Activated CD8-positive, alpha-beta memory T cell treated with anti-CD3 and anti-CD28 coated beads for 1 hour (primary cell): ENCODE measurements at places on chromosomes 3 and 15.

DNA sequence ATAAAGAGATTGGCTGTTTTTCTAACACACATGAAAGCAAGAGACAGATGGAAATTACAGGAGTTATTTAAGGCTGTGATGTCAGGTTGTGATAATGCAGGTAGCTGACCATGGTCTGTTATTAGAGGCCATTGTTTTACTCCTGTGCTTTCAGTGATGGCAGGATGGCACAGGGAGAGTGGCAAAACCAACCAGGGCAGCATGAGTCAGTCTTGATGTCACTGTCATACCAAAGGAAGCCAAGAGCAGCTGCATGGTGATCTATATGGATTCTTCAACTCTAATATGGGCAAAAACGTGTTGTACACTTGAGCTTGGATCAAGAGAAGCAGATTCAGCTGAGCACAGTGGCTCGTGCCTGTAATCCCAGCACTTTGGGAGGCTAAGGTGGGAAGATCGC, 91.8 kb upstream of the LMOD3 start:
- no peak for DNase-seq

DNA sequence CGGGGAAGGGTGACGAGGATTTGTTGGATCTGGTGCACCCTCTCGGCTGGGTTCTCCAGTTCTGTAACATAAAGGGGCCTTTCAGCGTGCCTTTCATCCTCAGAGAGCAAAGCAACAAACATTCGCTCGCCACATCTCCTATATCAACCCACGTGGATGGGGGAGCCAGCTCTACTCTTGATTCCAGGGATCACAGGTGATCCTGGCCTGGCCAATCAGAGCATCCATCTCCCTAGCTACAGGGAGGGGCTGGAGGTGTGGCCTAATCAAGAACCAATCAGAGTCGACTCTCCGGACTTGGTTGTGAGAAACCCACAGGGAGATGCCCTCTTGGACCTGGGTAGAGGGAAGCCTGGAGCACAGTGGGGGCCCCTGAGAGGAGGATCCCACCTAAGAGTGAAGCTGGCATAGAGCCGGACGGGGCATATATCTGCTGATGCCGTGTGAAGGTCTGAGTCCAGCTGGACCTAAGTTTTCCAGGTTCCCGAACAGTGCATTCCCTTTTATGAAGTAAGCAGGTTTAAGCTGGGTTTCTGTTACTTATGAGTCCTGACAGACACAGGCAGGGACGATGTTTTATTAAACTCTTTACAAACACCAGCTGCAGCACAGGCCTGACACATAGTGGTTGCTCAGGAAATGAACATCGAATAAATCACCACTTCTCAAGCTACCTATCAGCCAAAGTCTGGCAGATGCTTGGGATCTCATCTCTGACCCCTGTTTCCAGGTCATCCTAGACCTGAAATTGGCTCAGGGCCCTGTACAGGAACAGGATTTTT, 50.7 kb upstream of the RAD18 start:
- DNase-seq: no peak

GRCh38 chr15:55916666-55917409, 76.6 kb downstream of the NEDD4 start:
- no peak for DNase-seq

GRCh38 chr3:46619845-46620778, 7.8 kb downstream of the FAM240A start:
- DNase-seq: no peak

DNA sequence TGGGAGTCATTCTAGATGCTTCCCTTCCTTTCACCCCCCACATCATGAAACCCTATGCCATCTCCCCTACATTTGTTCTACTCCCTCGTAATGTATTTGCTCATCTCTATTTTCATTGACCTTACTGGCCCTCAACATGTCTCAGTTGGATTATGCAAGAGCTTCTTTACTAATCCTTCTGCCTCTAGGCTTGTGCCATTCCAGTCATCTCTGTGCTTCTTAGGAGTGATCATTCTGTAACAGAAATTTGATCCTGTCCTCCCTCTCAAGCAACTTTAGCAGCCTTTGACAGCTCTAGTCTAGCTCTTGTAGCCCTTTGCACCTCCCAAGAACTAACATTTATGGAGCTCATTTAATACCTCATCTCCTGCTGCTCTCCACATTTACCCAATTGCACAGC, 64.7 kb downstream of the ISL2 start:
- DNase-seq: no peak

- DNase-seq: peak; percentile 2
These were observed 752 bp downstream of the CEP63 start for GRCh38 chr3:134486577-134487041.

DNA sequence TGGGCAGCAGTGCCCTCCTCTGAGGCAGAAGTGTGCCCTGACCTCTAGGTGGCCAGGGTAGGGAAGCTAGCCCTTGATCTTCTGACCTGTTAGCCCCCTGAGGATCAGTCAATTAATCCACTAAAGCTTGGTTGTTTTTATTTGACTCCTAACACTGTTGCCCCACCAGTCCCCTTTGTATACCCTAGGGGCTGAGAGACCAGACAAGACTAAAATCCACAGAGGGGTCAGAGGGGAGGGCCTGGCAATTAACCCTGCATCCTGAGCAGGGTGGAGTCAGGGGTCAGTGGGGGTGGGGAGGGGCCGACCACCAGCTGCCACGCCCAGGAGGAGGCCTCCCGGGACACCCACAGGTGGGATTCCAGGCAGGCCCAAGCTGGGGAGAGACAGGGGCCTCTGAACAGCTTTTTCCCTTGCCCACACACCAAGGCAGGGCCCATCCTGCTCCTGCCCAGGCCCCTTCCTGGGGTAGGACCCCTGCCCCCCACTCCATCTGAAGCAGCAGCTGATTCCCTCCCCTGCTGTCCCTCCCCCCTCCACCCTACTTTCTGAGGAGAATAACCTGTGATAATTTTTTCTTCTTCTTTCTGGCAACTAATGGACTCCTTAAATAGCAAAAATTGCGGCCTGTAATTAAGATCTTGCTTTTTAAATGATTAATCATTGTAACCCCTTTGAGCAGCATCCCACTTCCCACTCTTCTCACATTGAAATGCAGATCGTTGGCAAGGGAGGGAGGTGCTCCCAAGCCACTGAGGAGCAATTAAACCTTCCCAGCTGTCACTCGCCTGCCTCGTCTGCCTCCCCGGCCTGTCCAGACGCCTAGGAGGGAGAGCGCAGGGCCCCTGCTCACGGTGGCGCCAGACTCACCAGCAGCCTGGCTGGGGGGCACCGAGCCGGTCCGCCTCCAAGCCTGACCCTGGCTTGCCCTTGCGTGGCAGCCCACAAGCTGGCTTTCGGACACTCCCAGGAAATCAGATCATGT, 51.9 kb downstream of the RHCG start:
- DNase-seq: no peak

GRCh38 chr15:88274553-88275460, 18.3 kb upstream of the NTRK3 start:
- DNase-seq: no peak

DNA sequence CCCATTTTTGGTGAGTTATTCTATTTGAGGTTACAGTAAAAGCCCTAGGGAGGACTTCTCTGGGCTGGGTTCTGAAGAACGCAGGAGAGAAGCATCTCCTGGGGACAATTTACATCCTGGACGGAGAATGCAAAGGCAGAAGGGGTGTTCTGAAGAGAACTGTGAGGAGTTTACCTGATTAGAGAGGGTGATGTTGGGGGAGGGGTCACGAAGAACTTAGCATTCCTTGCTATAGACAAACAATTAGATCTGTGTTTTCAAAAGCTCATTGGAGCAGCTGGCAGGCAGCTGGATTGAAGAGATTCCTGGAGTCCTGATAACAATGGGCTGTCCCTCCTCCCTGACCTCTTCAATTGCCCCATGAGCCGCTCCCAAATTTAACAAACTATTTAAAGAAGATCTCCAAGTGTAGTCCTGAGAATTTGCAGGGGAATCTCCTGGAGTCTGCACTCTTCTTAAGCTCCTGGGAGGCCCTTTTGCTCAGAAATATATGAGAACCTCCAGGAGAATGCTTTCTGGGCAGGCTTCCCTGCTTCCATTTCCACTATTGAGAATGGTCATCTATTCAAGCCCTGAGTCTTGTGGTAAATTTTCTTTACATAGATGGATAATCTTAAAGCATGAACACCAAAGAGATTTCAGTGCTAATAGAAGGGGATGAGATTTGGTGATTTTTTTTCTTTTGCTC, 55.3 kb downstream of the ARHGAP31 start:
- DNase-seq: no peak

GRCh38 chr3:170436697-170437096, 18.0 kb downstream of the CLDN11 start:
- DNase-seq: no peak

GRCh38 chr3:161409069-161409468, 37.8 kb upstream of the SPTSSB start:
- DNase-seq: peak; percentile 1

GRCh38 chr3:145942052-145942451, 218.9 kb downstream of the PLOD2 start:
- DNase-seq: no peak

- DNase-seq: no peak
These were observed 402.1 kb downstream of the CADM2 start for GRCh38 chr3:85360742-85361387.

- no peak for DNase-seq
These were observed 39.1 kb upstream of the OSBPL11 start for GRCh38 chr3:125634336-125634950.

DNA sequence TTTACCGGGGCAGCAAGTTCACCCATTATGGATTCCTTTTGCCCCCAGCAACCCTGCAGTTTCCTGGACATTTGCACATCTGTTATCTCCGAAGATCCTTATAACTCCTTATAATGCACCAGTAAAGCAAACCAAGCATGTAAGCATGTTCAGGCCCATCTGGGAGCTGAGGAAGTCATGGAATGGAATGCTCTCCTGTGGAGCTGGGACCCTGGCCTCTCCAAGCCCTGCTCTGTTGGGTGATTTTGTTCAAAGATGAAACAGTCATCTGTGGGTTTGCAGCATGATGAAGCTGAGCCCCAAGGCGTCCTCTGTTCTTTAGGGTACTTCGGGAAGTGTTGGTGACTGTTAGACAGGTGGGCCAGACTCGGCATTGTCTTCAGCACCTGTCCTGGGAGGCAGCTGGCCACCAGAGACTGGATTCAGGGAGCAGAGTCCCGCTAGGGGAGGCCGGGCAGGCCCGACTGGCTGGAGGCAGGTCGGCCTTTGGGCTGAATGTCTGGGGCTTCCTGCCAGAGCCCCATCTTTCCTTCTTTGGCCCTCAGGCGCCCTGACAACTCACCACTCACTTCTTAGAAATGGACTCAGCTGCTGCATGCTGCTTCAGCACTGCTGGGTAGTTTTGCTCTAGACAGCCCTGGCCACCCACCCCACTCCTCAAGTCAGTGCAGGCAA, 3.9 kb downstream of the DNAH1 start:
- DNase-seq: no peak

DNA sequence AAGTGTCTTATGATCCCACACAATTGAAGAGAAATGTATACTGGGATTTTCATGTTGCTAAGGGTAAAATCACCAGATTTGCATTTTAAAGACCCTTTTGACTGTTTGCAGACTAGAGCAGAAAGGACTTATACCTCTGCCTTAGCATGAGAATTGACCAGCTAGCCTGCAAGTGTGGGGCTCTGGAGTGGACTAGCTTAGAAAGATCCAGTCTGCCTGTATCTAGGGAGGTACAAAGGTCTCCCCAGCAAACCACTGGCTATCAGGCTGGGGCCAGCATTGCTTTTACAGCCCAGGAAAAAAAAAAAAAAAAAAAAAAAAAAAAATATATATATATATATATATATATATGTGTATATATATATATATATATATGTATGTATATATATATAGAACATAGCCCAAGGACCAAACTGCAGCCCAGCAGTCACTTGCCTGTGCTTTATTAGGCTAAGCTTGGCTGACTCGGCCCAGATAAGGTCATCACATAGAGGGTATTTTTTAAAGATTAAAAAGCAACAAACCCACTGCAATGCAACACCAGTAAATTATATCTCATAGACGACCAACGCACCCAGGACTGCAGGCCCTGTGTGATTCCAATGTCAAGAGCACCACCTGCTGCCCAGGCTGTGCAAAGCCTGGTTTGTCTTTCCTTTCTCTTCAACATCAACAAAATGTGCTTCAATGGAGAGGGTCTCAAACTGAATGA, 63.7 kb downstream of the DCLK3 start:
- DNase-seq: no peak

GRCh38 chr3:12935023-12935860, 93.9 kb upstream of the RPL32 start:
- no peak for DNase-seq

DNA sequence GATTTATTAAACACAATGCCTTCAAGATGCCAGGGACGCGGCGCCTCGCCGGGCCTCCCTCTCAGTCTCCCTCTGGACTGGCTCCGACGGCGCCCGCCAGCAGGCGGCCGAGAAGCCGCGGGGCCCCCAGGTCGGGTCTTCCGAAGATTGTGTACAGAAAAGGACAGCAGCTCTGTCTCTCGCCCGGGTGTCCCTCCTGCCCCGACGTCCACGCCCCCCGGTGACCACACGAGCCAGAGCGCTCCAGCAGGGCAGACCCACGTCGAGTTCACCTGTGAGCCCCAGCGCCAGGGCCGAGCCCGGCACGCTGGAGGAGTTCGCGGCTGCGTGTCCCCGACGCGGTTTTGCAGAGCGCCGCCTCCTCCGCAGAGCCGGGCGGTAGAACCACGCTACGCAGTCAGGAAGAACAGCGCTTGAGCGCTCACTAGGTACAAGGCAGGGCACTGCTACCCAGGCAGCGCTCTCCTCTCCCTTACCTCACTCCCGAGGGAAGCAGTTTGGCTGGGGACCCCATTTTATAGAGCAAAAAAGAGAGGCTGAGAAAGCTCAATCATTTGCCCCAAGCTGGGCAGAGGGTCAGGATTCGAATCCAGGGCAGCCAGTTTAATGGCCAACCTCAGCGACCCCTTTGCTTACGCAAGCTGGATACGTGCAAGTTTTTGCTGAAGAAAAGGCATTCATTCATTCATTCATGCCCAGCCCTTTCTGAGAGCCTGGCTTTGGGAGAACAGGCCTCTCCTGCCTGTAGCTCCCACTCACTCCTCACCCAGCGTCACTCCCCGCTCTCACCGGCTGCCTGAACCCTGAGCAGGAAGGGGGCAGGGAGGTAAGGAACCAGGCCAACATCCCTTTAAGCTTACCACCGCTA, 3.0 kb upstream of the TLE3 start:
- peak; percentile 45 for DNase-seq

GRCh38 chr3:156649681-156650080, 24.7 kb upstream of the TIPARP start:
- no peak for DNase-seq

DNA sequence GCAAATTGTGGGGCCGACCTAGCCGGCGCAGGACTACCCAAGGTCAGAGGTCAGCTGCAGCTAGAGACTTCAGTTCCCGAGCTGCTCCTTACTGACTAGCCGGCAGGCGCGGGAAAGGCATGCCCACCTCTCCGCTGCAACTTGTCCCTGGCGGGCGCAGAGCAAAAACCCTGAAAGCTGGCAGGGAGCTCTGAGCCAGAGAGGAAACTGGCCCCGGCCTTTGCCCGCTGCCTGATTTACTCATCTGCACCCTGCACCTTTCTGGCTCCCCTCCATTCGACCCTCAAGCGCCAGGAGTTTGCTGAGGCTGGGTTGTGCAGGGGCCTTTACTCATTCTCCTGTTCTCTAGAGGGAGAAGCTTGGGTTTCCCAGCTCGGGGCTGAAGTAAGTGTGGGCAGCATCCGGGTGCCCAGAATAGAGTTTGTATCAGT, 1.5 kb downstream of the ZIC4 start:
- DNase-seq: no peak
